NCI-H345 (cell line): ENCODE measurements at places on chromosomes 1 and 21.

DNA sequence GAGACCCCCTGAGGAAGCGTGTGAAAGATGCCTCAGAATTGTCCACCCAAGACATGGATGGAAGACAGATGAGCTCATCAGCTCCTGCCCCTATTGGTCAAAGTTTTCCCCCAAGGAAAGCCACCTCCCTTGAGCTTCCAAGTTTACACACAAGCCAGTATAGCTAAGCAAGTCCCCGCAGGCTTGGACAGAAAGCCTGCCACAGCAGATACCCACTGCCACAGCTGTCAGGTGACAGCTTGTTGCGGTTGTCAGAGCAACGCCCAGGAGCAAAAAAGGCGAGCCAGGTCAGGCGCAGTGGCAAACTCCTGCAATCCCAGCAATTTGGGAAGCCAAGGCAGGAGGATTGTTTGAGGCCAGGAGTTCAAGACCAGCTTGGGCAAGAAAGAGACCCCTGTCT is 60.9 kb upstream of the IFNAR2 start:
- no peak for DNase-seq

- DNase-seq: peak; percentile 55
Observed at GRCh38 chr1:67850151-67850551, 16.9 kb upstream of the GNG12 start.

DNA sequence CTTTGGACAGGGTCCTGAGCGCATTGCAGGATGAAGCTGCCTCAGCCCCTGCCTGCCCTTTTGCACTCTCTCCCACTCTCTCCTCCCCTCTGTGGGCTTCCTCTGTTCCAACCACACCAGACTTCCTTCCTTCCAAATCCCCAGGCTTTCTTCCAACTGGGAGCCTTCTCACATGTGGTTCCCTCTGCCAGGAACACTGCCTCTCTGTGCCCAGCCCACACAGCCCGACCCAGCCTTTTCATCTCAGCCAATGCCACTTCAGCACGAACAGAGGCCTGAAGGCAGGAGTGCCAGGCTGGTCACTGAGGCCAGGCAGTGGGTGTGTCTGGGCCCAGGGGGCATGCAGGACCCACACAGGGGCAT is 5.9 kb downstream of the SELENON start:
- no peak for DNase-seq

DNA sequence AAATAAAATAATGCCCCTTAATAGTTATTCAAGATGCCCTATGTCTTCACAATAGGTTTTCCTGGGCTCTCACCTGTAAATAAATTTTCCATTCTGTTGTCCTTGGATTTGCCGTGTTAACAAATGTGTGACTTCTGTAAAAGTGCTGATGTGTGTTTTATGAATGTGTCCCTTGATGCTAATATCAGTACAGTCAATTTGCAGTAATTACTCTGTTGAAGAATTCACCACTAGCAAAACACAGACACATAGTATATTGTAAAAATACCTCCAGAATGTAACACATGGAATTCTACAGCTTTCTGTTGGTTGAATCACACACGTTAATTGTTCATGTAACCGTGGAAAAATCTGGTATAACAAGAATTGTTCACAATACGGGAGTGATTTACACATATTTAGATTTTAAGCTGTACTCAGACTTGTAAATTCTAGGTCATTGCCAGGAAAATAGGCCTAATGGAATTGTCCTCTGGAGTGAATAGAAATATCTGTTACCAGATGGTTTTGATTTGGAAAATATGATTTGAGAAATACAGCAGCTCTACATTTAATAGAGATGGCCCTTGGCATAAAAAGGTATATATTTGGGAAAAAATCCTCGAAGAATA is 36.7 kb upstream of the KCNK2 start:
- no peak for DNase-seq

DNA sequence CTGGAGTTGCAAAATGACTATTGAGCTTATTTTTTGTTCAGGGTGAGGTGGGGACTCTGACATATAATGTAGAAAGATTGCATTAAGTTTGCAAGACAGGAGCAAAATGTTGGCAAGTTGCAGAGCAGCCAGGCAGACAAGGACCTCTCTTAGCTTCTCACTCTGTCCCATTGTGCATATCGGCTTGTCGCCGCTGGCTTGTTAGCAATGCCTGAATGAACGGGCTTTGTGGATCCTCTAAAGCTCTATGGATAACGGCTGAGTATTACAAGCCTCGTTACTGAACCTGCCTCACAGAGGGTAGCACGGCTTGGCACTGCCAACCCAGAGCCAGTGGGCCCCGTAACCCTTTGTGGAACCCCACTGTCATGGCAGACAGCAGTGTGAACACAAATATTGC is 68.4 kb downstream of the TNR start:
- DNase-seq: no peak

DNA sequence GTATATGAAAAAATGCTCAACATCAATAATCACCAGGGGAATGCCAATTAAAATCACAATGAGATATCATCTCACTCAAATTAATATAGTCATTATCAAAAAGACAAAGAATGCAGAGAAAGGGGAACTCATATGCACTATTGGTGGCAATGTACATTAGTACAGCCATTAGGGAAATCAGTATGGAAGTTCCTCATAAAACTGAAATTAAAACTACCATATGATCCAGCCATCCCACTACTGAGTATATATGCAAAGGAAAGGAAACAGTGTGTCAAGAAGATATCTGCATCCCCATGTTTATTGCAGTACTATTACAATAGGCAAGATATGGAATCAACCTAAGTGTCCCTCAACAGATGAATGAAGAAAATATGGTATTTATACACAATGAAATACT is 32.1 kb upstream of the TEKT2 start:
- DNase-seq: no peak

GRCh38 chr1:184036517-184036949 is 995 bp downstream of the COLGALT2 start:
- DNase-seq: peak; percentile 12

DNA sequence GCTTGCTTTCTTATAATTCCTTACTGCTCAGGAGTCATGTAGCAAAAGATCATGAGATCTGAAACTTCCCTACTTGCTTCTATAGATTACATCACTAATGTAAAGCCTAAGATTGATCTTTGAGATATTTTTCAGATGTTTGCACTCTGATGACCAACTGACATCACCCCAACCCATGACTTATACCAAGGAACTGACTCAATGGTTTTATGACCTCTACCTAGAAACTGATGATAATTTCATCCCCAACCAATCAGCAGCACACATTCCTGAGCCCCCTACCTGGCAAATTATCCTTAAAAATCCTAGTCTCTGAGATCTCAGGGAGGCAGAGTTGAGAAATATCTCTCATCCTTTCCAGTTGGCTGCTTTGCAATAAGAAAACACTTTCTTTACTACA is 122.3 kb upstream of the CAMK1G start:
- DNase-seq: no peak

DNA sequence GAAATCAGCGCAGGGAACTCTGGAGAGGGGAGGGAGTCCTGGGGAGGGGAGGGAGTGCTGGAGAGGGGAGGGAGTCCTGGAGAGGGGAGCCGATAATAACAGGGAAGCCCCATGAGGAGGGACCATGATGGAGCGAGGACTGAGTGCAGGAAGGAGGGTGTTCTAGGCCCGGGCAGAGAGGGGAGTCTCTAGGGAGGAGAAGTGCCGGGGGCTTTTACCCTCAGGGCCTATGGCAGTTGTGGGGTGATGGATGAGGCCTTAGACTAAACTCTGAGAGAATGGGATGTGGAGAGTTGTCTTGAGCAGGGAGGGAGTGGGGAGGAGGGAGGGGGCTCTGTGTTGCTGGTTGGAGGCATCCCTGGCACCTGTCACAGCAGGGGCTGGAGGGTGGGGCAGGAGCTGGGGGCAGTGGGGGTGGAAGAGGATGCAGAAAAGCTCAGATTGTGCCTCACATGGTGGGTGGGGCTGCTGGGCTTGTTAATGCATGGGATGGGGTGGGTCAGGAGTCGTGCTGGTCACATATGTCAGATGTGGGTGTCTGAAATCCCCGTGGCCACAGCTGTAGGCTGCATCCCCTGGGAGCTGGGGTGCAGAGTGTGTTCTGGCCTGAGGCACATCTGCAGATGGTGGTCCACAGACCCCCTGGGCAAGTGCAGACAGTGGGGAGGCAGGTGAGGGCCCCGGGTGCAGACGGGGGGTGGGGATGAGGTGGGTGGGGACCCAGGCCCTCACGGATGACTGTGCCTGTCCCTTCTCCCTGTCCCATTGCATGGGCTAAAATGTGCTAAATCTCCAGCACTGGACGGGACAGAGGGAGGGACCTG is 88.4 kb upstream of the COL6A1 start:
- DNase-seq: no peak

- DNase-seq: no peak
Observed at GRCh38 chr21:46431448-46431847, 27.2 kb upstream of the DIP2A start.

DNA sequence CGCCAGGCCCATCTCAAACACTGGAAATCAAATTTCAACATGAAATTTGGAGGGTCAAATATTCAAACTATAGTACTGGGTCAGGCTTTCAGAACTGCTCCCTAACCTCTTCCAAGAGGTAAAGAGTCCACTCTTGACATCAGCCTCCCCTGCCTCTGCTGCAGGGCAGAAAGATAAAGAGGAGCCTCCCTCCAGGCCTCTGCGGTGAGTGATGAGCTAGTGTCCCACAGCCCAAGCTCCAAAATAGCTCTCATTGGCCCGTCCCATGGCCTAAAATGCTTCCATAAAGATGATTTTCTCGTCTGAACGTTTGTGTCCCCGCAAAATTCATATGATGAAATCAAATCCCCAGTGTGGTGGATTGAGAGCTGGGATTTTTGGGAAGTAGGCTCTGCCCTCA is 33.7 kb upstream of the CCSAP start:
- DNase-seq: no peak

DNA sequence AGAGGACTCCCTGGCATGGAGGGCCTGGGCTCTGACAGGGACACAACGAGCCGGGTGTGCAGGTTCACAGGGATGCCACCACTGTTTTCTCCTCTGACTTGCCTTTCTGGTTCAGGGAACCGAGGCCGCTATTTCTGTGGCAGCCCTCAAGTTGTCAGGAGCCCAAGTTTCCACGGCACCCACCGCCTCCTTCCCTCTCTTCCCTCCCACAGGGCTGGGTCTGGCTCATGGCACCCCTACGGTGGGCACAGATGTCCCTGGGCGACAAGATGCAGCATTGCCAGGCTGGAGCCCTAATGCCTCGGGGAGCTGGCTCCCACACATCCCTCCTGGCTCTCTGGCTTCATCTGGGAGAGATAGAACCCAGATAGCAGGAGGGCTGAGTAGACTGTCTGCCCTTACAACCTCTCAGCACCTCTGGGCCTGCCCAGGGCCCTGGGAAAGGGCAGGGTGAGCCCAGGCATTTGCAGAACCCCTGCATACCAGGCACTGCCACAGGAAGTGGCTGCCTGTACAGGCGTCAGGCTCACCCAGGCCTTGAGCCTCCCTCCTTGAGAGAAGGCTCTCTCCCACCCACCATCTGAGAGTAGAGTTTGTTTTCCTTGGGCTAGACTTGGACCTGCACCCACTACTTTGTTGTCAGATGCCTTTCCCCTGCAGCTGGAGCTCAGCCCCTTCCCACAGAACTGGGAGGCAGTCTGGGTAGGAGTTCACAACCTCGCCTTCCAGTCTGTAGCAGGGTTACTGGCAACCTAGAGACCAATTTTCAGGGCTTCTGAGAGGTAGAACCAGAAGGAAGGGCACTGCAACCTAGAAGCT is 20.5 kb downstream of the KCNC4 start:
- DNase-seq: no peak

DNA sequence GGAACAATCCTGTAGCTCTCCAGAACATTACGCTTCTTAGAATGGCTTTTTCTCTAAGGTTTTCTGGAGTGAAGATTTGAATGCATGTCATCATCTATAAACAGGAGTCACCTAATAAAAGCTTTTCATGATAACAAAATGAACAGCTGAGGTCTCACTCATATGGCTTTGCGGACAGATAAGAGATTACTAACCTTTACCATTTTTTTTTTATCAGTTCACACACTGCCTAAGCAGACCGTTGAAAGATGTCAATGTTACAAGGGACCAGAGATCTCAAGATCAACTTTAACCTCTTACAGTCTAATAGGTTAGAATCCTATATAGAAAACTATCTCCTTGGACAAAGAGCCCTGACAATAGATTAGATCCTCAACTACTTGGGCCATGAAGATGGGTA is 41.4 kb downstream of the SCMH1 start:
- no peak for DNase-seq

DNA sequence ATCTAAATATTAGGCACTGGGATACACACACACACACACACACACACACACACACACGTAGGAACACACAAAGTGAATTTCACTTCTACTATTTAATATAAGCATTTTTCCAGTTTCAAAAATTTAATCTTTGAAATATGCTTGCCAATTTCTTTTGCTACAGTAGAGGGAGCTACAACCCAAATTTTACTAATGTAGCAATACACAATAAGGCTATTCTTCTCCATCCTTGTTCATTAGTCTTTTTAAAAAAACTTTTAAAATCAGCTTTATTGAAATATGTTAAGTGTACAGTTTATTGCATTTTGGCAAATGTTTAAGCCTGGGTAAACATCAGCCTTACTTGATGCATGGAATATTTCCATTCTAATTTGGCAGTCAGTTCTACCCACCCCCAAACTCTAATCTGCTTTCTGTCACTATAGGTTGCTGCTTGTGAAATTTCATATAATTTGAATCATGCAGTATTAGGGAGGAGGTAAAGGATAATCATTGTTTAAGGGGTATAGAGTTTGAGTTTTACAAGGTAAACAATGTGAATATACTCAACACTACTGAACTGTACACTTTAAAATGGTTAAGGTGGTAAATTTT is 93.0 kb upstream of the TENT5C start:
- peak; percentile 4 for DNase-seq

- DNase-seq: no peak
Observed at GRCh38 chr1:10245674-10246073, 35.3 kb downstream of the KIF1B start.

- DNase-seq: no peak
Observed at GRCh38 chr1:109045595-109045994, 3.7 kb upstream of the WDR47 start.

DNA sequence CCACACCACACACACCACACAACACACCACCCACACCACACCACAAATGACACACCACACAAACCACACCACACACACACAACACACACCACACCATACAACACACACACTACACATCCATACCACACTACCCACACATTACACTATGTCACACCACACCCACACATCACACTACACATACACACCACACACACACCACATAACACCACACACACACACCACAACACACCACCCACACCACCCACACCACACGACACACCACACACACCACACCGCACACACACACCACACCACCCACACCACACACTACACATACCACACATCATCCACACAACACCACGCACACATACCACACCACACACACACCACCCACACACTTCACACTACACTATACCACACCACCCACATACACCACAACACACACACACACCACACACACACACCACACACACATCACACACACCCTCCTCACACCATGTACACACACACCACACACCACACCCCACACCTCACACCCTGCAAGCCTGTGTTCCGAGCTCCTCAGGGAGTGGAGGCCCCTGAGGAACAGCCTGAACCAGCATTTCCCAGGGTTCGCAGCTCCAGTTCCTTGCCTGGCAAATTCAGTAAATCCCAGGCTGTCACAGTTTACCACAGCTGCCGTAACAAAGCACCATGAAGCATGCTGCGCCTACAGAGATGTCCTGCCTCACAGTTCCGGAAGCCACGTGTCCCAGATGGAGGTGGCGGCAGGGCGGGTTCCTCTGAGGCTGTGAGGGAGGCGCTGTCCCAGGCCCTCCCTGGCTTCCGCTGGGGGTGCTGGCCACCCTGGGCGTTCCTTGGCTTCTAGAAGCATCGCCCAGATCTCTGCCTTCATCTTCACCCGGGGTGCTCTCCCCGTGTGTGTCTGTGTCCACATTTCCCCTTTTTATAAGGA is 69.8 kb upstream of the ATP5PO start:
- DNase-seq: no peak
